Activated naive CD4-positive, alpha-beta T cell treated with anti-CD3 and anti-CD28 coated beads for 36 hours (primary cell): ENCODE measurements at places on chromosomes 6 and 20. TPM values are rescaled to one million over a fixed set of nuclear protein-coding genes. Genes with fewer than 3 reads are reported as not detected.

DNA sequence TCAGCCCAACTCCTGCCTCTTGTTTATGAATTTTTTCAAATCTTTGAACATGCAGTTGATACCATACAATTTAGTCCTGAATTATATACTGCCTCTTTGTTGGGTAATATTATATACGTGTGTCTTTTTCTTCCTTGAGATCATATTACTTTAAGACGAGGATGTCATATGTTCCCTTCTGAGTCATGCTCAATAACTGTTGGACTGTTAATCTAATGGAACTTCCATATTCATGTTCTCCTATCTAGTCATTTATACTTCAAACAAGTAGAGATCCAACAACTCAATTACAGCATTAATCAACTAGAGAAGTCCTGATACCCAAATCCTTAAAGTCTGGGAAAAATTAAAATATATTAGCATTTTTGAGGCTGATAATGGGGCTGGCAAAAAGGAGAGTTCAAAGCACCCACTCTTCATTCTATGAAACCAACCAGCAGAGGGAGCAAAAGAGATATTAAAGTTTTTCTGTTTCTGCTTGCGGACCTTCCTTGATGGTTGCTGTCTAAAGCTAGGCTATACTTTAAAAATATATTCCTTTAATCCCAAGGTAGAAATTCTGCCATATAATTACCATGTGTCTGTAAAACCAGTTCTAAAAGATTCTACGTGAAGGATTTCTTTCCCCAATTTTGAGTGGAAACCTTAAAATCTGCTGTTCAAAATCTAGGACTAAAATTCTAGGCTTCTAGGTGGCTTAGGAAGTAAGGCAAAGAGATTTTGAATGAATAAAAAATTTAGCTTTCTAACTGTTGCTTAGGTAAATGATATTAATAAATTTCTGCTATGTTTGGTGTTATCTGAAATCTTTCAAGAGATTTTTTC lies 498.9 kb downstream of the BCKDHB start:
- peaks cover 14% of the 10 kb centered on the region for H3K27me3 ChIP-seq
- H3K27ac ChIP-seq = no peak overlapping the region
- H3K4me1 ChIP-seq = no peaks in the 10 kb centered on the region
- no peak for DNase-seq
- H3K4me3 ChIP-seq = no peak overlapping the region
- H3K36me3 ChIP-seq = no peaks in the 10 kb centered on the region

- H3K27ac ChIP-seq = peak overlapping the region; percentile 94
- peaks cover 87% of the 10 kb centered on the region for H3K4me1 ChIP-seq
- peak; percentile 61 for DNase-seq
Measured at GRCh38 chr20:41142919-41143318, 5.6 kb downstream of the PLCG1 start.

GRCh38 chr6:92460133-92460532 lies 959.2 kb downstream of the EPHA7 start:
- no peak overlapping the region for H3K4me3 ChIP-seq
- DNase-seq = no peak
- H3K36me3 ChIP-seq = no peaks in the 10 kb centered on the region
- no peaks in the 10 kb centered on the region for H3K27me3 ChIP-seq
- H3K27ac ChIP-seq = no peak overlapping the region

GRCh38 chr6:169843991-169844390 lies 92.6 kb downstream of the ERMARD start:
- H3K27ac ChIP-seq = no peak overlapping the region
- no peak for DNase-seq
- H3K4me1 ChIP-seq = no peaks in the 10 kb centered on the region
- no peaks in the 10 kb centered on the region for H3K27me3 ChIP-seq

CYP24A1 gene
- not detected for total RNA-seq

- peaks cover 54% of the 10 kb centered on the region for H3K27me3 ChIP-seq
- DNase-seq = no peak
- H3K36me3 ChIP-seq = no peaks in the 10 kb centered on the region
- H3K4me3 ChIP-seq = no peak overlapping the region
- H3K4me1 ChIP-seq = peaks cover 8% of the 10 kb centered on the region
- no peak overlapping the region for H3K27ac ChIP-seq
Measured at GRCh38 chr6:13014504-13015378, 298.2 kb downstream of the PHACTR1 start.

- H3K36me3 ChIP-seq = no peaks in the 10 kb centered on the region
- H3K27me3 ChIP-seq = no peaks in the 10 kb centered on the region
- no peak overlapping the region for H3K27ac ChIP-seq
- DNase-seq = no peak
- H3K4me1 ChIP-seq = no peaks in the 10 kb centered on the region
- no peak overlapping the region for H3K4me3 ChIP-seq
Measured at GRCh38 chr6:43869079-43869710, 99.2 kb downstream of the VEGFA start.

WASF1 gene
- 1.3 TPM for total RNA-seq

DNA sequence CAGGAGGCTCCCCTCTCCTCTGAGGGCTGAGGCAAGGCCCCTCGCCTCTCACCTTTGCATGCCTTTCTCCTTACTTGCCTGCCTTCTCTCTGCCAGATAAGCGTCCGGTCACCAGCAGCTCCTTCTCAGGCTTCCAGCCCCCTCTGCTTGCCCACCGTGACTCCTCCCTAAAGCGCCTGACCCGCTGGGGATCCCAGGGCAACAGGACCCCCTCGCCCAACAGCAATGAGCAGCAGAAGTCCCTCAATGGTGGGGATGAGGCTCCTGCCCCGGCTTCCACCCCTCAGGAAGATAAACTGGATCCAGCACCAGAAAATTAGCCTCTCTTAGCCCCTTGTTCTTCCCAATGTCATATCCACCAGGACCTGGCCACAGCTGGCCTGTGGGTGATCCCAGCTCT lies 21.3 kb upstream of the PPARD start:
- H3K4me1 ChIP-seq = peaks cover 12% of the 10 kb centered on the region
- no peak for DNase-seq
- H3K27me3 ChIP-seq = no peaks in the 10 kb centered on the region
- peaks cover 42% of the 10 kb centered on the region for H3K36me3 ChIP-seq
- H3K27ac ChIP-seq = peak overlapping the region; percentile 38
- no peak overlapping the region for H3K4me3 ChIP-seq

LRRC73 gene
- total RNA-seq = 0.17 TPM

ELOVL2 gene
- not detected for total RNA-seq

DNA sequence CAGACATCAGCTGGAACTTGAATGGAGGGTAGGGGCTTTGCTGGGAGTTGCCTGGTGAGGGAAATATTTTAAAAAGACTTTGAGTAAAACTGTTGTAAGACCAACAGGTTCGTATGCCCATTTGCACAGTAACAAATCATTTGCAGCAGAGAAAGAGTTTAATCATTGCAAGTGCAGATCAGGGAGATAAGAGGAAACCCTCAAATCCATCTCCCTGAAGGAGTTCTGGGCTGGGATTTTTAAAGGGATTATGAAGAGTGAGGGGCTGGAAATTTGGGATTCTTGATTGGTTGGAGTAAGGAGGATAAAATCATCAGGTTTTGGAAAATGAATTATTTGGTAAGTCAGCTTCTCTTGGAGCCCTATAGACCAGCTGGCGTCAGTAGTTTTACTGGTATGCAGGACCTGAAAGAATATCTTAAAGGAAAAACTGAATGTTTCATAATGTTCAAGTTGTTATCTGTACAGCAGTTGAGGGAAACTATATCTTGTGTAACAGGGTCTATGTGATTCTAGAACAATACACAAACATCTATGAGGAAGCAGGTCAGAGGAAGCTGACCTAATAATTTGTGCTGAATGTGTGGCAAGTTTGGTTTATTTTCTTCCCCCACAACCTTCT lies 295.5 kb downstream of the PLCB1 start:
- no peaks in the 10 kb centered on the region for H3K4me1 ChIP-seq
- DNase-seq = no peak
- peaks cover 4% of the 10 kb centered on the region for H3K27me3 ChIP-seq
- H3K27ac ChIP-seq = no peak overlapping the region
- no peaks in the 10 kb centered on the region for H3K36me3 ChIP-seq

DNA sequence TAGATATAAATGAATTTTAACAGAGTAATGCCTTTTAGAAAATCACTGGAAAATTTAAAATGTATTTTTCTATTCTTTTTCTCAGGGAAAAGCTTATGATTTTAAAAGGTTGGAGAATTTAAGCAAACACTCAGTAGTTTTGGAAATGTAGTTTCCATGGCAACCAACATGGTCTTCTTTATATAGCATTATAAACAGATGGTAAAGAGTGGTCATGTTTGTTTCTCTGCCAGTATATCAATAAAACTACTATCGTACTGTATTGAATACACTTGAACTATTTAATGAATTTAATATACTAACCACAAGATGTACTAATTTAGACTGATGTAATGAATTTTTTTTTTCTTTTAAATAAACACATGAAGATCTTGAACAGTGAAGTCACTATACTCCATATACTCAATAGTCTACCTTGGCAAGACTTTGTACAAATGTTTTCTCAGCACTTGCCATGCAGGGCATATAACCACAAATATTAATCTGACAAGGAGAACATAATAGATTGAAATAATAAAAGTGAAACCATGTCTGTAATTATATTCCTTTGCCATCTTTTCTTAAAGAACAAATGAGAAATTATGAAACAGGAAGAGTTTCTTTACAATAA lies 105.5 kb downstream of the PDSS2 start:
- no peaks in the 10 kb centered on the region for H3K36me3 ChIP-seq
- no peak for DNase-seq
- no peak overlapping the region for H3K27ac ChIP-seq
- no peak overlapping the region for H3K4me3 ChIP-seq
- H3K27me3 ChIP-seq = no peaks in the 10 kb centered on the region
- H3K4me1 ChIP-seq = peaks cover 2% of the 10 kb centered on the region

SNPH gene
- total RNA-seq = 7.3 TPM
